Activated CD4-positive, alpha-beta memory T cell treated with anti-CD3 and anti-CD28 coated beads for 36 hours (primary cell): ENCODE measurements at places on chromosomes 7 and 10. TPM values are rescaled to one million over a fixed set of nuclear protein-coding genes. Genes with fewer than 3 reads are reported as not detected.
A peak's percentile ranks its signal among the peaks of the same experiment; 100 is the strongest.

- peaks cover 6% of the 10 kb centered on the region for H3K4me1 ChIP-seq
- no peaks in the 10 kb centered on the region for H3K36me3 ChIP-seq
- no peak overlapping the region for H3K27ac ChIP-seq
- no peak overlapping the region for H3K4me3 ChIP-seq
Measured at GRCh38 chr7:127620406-127621233, 2.7 kb upstream of the PAX4 start.

- H3K4me1 ChIP-seq, result no peaks in the 10 kb centered on the region
- DNase-seq, result no peak
- H3K36me3 ChIP-seq, result no peaks in the 10 kb centered on the region
Measured at GRCh38 chr10:77682393-77683087, 44.9 kb upstream of the KCNMA1 start.

DNA sequence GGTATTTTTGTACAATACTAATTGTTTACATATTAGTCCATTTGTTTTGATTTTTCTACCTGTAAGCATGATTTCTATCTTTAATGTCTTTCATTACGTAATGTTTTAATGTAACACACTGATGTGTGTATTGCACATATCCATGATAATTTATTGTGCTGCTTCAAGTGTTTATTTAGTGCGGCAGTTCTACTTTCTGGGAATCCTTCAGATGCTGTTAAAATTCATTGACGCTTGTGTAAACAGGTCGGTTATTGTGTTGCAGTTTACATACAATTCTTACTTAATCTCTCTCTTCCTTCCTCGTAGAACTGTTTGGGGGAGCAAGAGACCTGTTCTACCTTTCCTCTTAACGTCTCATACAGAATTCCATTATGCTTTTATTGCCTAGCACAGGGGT lies 6.9 kb downstream of the TMEM60 start:
- peaks cover 6% of the 10 kb centered on the region for H3K36me3 ChIP-seq
- H3K27me3 ChIP-seq, result no peaks in the 10 kb centered on the region
- H3K4me1 ChIP-seq, result peaks cover 20% of the 10 kb centered on the region
- no peak overlapping the region for H3K4me3 ChIP-seq
- H3K27ac ChIP-seq, result no peak overlapping the region

DNA sequence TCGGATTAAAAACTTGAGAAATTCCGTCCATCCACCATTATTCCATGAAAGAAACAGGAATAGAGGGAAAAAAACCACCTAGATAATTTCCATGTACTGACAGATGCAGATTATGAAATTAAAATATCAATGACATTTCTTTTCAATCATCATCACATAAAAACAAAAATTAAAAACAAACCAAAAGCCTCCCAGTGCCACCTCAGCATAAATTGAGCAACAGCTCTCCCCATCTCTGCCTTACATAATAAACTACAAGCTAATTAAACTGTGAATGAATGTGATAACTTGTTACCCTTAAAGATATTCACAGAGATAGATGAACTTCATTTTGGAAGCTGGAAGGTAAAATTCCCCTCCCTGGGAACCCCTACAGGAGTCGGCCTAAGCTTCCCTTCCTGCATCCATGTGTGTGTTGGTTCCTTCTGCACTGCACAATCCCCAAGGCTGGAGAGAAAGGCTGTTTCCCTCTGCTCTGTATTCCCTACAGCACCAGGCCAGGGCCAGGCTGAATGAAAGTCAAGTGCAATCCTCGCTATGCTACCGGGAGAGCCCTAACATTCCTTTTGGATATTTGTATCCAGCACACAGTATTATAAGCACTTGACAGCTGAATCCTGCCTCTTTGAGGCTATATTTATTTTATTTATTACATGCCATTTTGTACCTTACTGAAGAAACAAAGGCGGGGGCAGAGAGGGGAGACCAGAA lies 8.1 kb downstream of the CCDC6 start:
- H3K4me1 ChIP-seq, result peaks cover 80% of the 10 kb centered on the region
- no peaks in the 10 kb centered on the region for H3K27me3 ChIP-seq
- no peak for DNase-seq
- H3K36me3 ChIP-seq, result peaks cover 26% of the 10 kb centered on the region
- no peak overlapping the region for H3K27ac ChIP-seq

DNA sequence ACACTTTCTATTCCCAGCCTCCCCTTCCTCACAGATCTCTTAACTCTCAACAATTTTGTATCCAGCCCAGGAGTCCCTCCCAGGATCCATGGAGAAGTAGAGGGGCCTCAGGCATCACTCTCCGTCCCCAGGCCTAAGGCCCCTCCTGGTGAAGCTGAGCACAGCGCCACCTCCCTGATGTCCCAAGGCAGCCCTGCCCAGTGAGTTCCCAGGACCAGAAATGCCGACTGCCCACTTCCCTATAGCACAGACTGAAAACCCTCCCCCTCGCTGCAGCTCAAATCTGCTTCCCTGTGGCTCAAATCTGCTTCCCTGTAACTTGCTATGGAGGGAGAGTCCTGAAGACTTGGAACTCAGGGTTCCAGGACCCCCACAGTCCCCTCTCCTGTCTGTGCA lies 35.6 kb downstream of the YKT6 start:
- no peak for DNase-seq
- H3K4me3 ChIP-seq, result no peak overlapping the region
- H3K4me1 ChIP-seq, result no peaks in the 10 kb centered on the region
- no peak overlapping the region for H3K27ac ChIP-seq
- no peaks in the 10 kb centered on the region for H3K27me3 ChIP-seq
- no peaks in the 10 kb centered on the region for H3K36me3 ChIP-seq

DNA sequence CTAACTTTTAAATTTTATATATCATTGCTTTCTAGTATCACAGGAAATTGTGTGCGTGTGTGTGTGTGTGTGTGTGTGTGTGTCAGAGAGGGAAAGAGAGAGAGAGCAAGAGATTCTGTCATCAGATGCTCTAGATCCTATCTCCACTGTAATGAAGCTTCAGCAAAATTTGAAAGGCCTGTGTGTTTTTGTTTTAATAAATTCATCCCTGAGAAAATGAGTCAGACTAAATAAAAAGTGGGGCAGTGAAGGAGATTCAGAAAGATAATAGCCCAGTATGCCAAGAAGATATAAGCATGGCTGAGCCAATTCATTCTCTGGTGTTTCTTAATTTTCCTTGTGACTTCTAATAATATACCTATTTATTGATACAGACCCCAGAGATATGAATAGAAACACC lies 184.2 kb upstream of the TMEM196 start:
- no peaks in the 10 kb centered on the region for H3K27me3 ChIP-seq

DNA sequence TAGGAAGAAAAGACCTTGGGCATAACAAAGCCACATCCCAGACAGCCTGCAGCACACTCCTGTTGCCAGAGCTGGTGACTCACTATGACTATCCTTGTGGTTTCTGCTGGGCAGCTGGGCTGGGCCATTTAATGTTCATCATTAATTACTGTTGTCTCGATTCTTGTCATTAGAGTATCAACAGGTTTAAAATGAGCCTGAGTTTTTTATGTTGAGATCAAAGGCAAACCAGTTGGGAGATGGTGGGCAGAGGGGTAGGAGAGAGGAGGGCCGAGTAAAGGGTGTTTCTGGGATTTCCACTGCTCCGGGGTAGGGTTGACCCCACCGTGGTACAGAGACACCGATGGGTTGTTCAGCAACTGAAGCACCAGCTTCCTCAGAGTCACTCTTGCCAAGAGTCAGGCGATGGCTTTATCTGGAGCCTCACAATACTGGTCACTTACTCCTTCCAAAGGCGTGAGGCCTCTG lies 128.7 kb upstream of the LYZL1 start:
- no peaks in the 10 kb centered on the region for H3K4me1 ChIP-seq
- peaks cover 5% of the 10 kb centered on the region for H3K27me3 ChIP-seq
- DNase-seq, result no peak
- H3K27ac ChIP-seq, result no peak overlapping the region

GRCh38 chr10:74333174-74333573 lies 182.2 kb downstream of the ADK start:
- no peak overlapping the region for H3K4me3 ChIP-seq
- no peaks in the 10 kb centered on the region for H3K27me3 ChIP-seq
- H3K4me1 ChIP-seq, result no peaks in the 10 kb centered on the region
- peaks cover 14% of the 10 kb centered on the region for H3K36me3 ChIP-seq

DNA sequence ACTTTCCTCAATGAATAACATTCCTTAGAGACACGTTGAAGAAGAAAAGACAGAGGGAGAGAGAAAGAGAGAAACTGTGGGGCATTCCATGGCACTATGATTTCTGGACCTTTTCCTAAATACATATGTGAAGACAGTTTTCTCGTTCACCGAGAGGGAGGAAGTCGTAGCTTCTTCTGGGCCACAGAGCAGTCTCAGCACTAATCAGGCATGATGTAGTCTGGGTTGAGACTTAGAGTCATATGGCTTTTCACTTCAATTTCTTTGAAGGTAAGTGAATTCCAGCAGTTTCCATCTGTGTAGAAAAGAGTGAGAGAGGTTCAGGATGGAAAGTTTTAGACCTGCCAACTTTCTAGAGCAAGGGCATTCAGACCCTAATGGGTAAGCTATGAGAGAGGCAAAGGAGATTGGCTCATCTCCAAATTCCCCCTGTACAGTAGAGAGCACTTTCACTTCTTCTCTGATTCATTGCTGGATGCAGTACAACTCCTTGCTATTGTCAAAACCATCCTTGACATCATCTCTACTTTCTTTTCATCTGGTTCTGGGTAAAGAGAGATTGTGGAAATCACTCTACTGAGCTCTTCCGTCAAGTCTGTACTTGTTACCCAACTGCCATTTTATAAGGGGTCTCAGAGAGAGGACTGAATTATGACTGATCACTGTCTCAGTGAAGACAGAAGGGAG lies 31.5 kb upstream of the OR9A4 start:
- H3K27ac ChIP-seq, result no peak overlapping the region
- no peaks in the 10 kb centered on the region for H3K4me1 ChIP-seq
- H3K4me3 ChIP-seq, result no peak overlapping the region
- H3K36me3 ChIP-seq, result peaks cover 2% of the 10 kb centered on the region
- H3K27me3 ChIP-seq, result peaks cover 6% of the 10 kb centered on the region

- no peak for DNase-seq
- H3K27ac ChIP-seq, result no peak overlapping the region
- peaks cover 13% of the 10 kb centered on the region for H3K36me3 ChIP-seq
- no peaks in the 10 kb centered on the region for H3K27me3 ChIP-seq
Measured at GRCh38 chr10:33085313-33085833, 127.3 kb upstream of the ITGB1 start.

- peaks cover 10% of the 10 kb centered on the region for H3K36me3 ChIP-seq
- peak overlapping the region; percentile 27 for H3K4me3 ChIP-seq
- H3K4me1 ChIP-seq, result peaks cover 46% of the 10 kb centered on the region
- no peak for DNase-seq
- H3K27ac ChIP-seq, result no peak overlapping the region
Measured at GRCh38 chr7:77699056-77699455, 2.8 kb downstream of the RSBN1L start.

- peaks cover 2% of the 10 kb centered on the region for H3K27me3 ChIP-seq
- H3K4me3 ChIP-seq, result no peak overlapping the region
- H3K36me3 ChIP-seq, result no peaks in the 10 kb centered on the region
- no peaks in the 10 kb centered on the region for H3K4me1 ChIP-seq
- DNase-seq, result no peak
- H3K27ac ChIP-seq, result no peak overlapping the region
Measured at GRCh38 chr7:137462847-137463246, 119.3 kb upstream of the PTN start.

DNA sequence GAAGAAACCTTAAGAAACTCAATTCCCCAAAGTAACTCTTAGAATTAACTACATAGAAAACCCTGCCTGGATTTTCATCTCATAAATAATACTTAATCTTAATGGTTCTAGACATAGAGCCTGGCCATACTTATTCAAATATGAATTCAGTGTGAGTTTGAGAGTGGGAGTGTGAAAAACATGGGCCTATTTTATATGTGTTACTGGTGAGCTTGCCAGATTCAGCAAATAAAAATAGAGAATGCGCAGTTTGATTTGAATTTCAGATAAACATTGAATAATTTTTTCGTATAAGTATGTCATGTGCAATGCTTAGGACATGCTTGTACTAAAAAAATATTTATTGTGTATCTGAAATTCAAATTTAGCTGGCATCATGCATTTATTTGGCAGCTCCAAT lies 473.9 kb upstream of the FZD8 start:
- H3K36me3 ChIP-seq, result no peaks in the 10 kb centered on the region
- H3K27ac ChIP-seq, result no peak overlapping the region
- H3K27me3 ChIP-seq, result no peaks in the 10 kb centered on the region
- no peak for DNase-seq

- H3K4me3 ChIP-seq, result no peak overlapping the region
- H3K4me1 ChIP-seq, result no peaks in the 10 kb centered on the region
- H3K27ac ChIP-seq, result no peak overlapping the region
- H3K27me3 ChIP-seq, result peaks cover 15% of the 10 kb centered on the region
Measured at GRCh38 chr10:111246136-111246535, 169.3 kb downstream of the ADRA2A start.

Gene CXCL12
- not detected for total RNA-seq

Gene FKBP6
- total RNA-seq, result not detected

Gene C10orf105
- total RNA-seq, result 0.76 TPM

Gene GRK5
- 22.7 TPM for total RNA-seq

Gene PTPRE
- total RNA-seq, result 34.0 TPM

Gene PHYHIPL
- total RNA-seq, result not detected

Gene GIMAP7
- 44.1 TPM for total RNA-seq
